Lung microvascular endothelial cell (primary cell): ENCODE measurements at places on chromosomes 12 and 14.

GRCh38 chr12:75437564-75437963 is 43.0 kb upstream of the GLIPR1 start:
- peak; percentile 58 for DNase-seq

DNA sequence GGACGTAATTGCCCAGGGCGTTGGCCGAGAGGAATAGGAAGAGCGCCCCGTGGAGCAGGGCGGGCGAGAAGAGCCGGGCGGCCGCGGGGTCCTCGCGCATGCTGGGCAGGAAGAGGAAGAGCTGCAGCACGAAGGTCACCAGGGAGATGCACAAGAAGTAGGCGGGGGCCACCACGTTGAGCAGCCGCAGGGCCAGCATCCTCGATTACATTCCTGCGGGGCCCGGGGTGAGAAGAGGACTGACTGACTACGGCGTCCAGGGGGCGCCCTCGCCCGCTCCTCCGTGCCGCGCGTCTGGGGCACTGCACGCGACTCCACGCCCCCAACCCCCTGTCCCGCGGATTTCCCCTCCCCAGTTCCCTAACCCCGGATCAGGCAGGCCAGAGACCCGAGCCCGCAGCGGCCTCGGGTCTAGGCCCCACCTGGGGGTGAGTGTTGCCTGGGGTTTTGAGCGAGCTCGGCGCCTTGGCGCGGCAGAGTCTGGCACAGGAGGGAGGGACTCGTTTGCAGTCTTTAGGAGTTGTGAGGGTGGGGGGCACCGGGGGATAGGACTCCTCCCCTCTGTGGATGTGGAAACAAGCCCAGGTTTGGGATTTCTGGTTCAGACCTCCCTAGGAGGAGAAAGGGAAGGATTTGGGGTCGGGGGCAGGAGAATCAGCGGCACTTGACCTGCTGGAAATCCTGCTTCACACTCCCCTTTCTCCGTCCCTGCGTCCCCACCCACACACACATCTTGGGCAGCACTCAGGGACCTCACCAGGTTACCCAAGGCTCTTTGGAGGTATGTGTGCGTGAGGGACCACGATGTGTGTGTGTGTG is 1.8 kb downstream of the ZDHHC22 start:
- DNase-seq: peak; percentile 35

- DNase-seq: no peak
Observed at GRCh38 chr12:53195516-53196420, 11.3 kb downstream of the ITGB7 start.

DNA sequence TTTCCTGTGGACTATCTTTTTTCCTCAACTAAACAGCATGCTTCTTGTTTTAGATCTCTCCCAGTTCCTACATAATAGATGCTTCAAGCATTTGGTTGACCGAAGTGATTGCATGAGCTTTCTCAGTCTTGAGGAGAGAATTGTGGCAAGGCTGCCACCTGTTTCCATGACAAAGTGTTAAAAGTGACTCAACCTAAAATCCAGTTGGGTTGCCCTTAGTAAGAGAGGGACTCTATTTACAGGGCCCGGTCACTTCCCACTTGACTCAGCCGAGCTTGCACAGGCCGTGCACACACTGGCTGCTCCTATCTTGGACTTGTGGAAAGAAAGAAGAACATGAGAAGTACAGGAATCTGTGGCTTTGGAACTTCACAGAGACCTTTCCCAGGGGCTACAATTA is 2.1 kb upstream of the B4GALNT3 start:
- DNase-seq: no peak

DNA sequence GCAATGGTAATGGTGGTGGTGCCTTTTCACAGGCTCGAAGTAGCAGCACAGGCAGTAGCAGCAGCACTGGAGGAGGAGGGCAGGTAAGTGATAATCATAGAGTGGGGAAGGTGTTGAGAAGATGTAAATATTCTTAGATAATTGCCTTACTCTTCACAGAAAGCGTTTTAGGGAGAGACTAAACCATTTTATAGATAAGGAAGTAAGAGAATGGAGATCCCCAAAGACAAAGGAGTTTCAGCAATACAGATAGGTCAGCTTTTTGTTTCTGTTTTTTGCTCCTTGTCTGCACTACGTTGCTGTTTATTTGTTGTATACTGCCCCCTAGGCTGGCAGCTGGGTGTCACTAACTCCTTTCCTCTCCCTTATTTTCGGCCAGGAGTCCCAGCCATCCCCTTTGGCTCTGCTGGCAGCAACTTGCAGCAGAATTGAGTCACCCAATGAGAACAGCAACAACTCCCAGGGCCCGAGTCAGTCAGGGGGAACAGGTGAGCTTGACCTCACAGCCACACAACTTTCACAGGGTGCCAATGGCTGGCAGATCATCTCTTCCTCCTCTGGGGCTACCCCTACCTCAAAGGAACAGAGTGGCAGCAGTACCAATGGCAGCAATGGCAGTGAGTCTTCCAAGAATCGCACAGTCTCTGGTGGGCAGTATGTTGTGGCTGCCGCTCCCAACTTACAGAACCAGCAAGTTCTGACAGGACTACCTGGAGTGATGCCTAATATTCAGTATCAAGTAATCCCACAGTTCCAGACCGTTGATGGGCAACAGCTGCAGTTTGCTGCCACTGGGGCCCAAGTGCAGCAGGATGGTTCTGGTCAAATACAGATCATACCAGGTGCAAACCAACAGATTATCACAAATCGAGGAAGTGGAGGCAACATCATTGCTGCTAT is 2.0 kb downstream of the SP1 start:
- peak; percentile 75 for DNase-seq

DNA sequence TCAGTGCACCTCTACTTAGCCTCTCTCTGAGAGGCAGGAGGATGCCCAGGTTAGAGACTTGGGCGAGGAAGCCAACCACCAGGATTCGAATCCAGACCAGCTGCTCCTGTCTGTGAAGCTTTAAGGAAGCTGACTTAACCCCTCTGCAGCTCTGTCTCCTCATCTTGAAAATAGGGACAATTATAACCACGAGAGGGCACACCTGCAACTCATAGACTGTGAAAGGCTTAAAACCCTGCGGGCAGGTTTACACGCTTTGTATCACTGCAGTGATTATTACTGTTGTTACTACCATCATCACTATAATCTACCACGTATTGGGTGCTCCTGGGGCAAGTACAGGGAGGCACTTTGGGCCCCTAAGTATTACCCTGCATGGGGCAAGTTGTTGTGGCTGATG is 379.8 kb downstream of the VRK1 start:
- DNase-seq: no peak

- no peak for DNase-seq
Observed at GRCh38 chr12:28453686-28454085, 263.4 kb downstream of the CCDC91 start.

- DNase-seq: peak; percentile 65
Observed at GRCh38 chr12:113831016-113831415, 135.1 kb downstream of the RBM19 start.

DNA sequence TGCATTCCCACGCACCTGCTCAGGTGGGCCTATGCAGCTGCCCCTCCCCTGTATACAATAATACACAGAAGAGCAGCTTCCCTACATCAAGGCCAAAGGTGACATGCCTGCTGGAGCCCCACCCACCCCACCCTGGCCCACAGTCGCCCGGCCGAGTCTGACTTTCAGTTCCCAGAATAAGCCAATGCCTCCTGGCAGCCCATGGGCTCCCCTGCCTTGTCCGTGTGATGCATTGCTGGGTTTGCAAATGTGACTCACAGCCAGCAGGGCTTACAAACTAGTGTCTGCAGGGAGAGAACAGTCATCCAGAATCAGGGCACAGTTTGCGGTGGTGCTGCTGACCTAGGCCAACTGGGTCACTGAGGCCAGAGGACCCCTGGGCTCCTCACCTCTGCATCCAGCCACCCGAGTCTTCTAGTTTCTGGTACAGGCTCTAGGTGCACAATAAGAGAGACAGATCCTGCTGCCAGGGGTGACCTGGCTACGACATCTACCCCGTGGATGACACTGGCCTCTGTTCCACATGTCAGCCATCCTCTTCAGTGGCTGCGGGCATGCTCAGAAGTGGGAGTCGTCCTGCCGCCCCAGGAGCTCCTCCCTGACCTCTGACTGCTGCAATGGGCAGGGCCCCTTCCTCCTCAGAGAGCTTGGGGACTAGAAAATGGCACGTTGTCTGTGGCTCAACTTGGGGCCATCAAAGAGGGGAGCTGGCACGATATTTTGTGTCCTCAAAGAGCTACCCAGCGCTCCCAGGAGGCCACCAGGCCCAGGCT is 84.5 kb downstream of the CHGA start:
- peak; percentile 40 for DNase-seq

DNA sequence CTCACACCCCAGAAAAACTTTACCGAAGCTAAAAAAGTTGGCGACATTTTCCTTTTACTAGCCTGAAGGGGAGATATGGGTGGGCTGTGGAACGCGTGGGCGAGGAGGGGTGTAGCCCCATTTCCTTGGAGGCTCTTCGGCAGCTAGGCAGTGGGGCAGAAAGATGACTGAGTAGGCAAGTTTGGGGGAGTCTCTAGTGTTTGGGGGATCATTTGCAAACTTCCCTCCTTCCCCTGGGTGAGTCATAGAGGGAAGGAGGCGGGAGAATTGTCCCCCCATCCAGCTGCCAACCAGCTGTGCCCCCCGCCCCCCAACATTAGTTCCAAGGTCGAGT is 2.3 kb downstream of the GLI1 start:
- no peak for DNase-seq

DNA sequence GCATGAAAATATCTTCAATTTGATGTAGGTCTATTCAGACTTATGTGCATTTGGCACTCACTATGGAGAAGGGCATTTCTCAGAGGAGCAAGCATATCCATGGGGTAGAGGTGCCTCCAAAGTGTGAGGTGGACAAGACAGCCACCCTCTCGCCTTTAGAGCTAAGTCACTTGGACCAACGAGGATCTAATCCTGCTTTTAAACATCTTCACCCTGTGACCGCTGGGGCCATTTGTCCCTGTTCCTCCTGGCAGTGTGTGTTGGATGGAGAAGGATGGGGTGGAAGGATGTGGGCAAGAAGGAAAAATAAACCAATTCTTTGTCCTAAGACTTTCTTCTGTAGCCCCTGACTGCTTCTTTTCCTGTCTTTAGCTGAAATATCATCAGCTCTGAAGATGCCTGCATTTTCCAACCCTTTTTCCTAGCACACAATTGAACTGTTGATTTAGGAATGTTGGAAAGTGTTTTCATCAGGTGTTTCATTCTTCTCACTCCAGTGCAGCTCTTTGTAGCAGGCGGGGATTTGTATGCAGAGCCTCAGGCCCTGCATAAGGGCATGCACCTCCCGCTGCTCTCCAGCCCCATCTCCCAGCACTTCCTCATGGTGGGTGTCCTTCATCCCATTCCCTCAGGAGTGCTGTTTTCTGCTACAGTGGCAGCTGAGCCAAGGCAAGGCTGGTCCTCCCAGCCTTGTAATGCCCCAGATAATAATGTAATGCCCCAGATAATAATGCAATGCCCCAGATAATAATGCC is 5.3 kb downstream of the FGF6 start:
- no peak for DNase-seq

GRCh38 chr12:53068811-53069585 is 10.2 kb downstream of the SPRYD3 start:
- no peak for DNase-seq

DNA sequence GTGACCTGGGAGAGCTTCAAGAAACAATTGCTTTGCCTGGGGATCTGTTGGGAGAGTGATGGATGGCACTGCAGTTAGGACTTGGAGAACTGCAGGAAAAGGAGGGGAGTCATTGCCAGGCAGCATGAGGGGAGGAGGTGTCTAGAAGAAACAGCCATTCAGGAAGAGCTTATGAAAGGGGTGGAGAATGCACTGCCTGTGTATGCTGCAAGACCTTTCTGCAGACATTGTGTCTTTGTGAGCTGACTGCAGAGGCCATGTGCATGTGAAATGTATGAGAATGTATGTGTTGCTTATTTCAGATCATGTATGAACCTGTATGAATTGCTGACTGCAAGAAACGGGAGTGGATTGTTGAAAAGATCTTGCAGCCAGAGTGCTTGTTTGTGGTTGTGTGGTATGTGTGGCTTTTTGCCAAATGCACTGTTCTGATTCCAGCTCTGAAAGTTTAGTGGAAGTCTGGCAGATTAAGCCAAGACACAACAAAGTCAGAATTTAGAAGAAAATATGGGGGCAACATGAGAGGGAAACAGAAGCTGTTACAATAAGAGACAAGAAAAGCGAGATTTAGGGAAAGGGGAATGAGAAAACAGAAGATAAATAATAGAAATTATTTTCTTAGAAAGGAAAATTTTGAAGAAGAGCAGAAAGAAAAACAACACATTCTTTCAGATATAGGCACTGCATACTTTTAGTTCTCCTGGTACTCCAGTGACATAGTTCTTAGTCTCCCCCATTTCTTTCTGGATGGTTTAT is 9.8 kb upstream of the RIMKLB start:
- DNase-seq: peak; percentile 97

GRCh38 chr14:74239848-74240793 is 872 bp downstream of the VSX2 start:
- DNase-seq: no peak

GRCh38 chr14:76100236-76100635 is 51.5 kb upstream of the GPATCH2L start:
- no peak for DNase-seq

GRCh38 chr14:58693048-58693447 is 55.3 kb downstream of the DACT1 start:
- DNase-seq: no peak

DNA sequence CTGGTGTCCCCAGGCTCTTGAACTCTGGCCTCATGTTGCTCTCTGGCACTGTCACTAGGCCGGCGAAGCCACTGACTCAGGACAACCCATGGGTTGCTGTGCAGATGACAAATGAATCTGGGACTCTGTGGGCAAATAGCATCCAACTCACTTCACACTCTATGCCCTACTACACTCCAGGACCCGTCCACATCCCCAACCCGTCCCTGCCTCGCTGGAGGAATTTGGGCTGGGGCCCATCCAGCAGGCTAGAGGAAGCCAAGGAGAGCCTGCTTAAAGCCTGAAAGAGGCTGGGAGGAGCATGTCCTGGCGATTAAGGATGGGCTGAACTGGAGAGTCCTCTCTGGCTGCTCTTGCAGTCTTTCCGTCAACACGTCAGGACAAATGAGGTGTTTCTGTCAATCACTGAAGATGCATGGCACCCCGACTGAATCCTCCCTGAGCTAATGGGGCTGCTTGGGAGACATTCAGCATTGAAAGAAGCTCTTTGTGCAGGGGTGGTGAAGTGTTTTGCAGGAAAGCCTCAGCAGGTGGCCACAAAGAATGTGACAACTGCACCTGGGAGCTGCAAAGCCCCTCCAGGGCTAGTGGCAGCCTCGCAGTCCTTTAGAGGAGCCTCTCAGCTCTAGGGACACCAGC is 71.7 kb downstream of the ANO2 start:
- no peak for DNase-seq

DNA sequence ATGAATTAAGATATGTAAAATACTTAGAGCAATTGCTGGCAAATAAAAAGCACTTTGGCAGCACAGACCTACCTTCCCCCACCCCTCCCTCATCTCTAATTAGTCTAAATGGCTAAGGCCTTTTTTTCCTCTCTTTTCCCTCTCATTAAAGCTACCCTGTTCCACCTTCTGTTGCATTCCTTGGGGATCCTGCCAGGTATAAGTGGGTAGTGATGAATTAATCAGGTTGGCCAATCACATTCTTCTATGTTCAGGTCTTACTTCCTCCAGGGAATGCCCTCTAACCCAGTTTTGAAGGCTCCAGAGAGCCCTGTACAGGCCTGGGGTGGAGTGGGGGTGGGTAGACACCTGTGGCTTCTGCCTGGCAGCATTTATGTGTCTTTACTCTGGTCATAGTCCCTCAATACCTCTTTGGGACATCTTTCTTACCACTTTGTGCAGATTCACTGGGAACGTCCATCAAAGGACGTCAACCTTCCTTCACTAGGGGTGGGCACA is 28.4 kb downstream of the HSPB8 start:
- DNase-seq: no peak
